ENCODE measurements at places on chromosomes 12 and 14.

GRCh38 chr14:37285220-37285619, 87.5 kb downstream of the MIPOL1 start:
- DNase-seq = no peak

GRCh38 chr14:85528080-85528896, 1.7 kb upstream of the FLRT2 start:
- DNase-seq = no peak

DNA sequence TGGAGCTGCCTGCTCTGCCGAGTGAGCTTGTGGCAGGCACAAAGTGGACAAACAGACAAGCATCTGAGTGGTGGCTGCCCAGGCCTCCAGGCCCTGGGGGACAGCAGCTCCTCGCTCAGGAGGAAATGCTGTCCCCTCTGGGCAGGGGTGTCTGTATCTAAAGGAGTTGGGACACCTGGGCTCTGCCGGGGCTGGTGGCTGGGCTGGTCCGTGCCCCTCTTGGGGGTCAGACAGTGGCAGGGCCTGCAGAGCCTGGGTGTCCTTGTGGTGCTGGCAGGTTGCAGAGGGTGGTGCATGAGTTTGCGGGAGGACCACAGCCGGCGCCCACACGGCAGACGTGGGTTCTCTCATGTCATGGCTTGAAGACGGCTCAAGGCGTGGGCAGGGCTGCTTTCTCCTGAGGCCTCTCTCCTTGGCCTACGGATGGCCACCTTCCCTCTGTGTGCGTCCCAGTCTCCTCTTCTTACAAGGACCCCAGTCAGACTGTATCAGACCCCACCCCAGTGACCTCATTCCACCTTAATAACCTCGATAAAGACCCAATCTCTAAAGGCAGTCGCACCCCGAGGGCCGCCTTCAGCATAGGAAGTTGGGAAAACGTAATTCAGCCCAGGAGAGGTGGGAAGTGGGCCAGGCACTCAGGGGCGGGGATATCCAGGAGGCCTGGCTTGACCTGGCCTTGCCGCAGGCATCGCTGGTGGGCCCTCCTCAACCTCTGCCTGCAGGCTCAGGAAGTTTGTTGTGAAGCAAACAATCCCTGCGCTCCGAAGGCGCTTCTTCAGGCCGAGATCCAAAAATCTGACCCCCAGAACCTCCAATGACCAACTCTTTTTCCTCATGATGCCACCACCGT, 110.0 kb downstream of the KIF26A start:
- DNase-seq = no peak

DNA sequence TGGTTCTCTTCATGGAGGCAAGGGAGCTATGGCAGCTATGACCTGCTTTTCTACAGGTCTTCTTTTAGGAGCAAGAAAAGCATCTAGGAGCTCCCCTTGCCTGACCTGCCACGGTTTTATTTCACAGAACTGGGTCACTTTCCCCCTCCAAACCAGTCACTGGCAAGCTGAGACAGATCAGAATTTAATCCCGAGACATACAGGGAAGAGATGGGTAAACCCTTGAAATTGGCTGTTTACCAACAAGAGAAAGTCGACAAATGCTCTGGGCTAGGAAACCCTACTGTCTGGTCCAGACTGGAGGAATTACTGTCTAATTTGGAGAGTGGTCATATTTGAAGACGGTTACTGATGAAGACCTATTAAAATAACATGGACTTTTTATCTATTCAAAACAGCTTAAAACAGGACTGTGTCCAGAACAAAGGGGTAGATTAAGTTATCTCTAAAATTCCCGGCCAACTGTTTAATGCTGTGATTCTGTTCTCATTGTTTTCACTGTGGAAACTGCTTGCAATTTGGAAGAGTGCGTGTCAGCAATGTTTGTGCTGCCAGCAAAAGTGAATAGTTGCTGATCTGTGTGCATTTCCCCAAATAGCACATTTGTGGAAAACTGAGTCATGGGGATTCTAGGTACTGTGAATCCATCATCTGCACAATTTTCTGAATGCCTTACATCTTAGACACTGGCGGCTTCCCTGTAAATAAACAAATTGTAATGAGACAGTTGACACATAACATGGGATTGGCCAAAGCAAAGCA, 73.4 kb upstream of the EEA1 start:
- DNase-seq = no peak

GRCh38 chr12:108820707-108821406, 36.5 kb downstream of the SSH1 start:
- DNase-seq = no peak

- no peak for DNase-seq
Observed at GRCh38 chr12:69653703-69654102, 43.0 kb upstream of the LRRC10 start.

- no peak for DNase-seq
Observed at GRCh38 chr12:120290609-120291305, 946 bp downstream of the RNU4-2 start.

DNA sequence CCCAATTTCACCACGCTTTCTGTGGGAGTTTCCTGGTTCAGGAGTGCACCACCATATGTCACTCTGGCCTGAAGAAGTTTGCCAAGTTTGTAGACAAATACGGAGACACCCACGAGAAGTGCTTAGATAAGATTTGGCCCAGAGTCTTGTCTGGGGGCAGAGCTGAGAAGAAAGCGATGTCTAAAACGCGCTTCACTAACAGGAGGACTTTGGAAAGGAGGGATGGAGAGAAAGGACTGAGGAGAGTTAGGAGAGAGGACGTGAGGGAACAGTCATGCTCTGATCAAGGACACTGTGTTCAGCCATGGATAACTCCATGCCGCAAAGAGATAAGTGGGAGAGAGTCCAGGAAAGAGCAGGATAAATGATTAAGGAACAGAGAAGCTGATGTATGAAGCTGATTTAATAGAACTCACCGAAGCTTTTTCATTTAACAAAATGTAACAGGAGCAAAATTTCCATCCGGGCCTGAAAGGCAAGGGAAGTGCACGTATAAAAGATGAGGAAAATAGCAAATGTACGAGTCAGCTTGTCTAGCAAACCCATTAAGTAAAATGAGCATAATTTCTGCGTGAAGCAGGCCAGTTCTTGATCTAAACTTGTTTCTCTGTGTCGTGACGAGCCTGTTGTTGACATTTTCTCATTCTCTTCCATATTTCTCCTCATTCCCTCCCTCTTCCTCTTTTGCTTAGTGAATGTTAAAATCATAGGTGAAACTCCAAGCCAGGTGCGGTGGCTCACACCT, 23.4 kb upstream of the MAP3K9 start:
- DNase-seq = no peak

GRCh38 chr14:105487449-105487985, 831 bp downstream of the CRIP1 start:
- peak; percentile 81 for DNase-seq

DNA sequence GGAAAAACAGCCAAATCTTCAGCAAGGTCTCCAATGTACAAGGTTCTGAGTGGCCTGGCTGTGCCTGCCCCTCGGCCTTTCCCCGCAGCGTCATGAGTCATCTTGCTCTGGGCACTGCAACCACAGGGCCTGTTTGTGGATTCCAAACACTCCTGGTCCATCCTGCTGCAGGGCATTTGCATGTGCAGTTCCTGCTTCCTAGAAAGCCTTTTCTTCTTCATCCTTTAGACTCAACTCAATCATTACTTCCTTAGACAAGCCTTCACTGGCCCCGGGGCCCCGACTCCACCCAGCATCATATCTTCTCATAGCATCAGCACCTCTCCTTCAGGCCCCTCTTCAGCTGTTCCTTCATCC, 101.8 kb upstream of the EGLN3 start:
- no peak for DNase-seq

DNA sequence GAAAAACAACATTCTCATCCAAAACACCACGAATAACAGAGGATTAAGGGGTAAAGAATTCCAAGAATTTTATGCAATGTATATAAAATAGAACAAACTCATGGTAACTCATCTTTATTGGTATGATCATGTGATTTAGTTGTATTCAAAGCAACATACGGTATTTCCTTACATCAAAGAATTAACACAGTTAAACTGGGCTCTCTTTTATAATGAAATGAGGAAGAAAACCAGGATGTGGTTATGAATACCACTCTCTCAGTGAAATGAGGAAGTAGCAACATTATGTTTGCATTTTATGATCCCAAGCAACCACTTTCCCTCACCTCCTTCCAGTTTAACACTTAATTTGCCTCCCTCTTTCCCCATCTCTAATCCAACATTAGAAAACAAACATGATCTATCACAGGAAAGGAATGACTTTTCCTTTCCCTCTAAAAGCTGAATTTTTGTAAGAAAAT, 22.9 kb downstream of the SPTLC2 start:
- no peak for DNase-seq

GRCh38 chr12:106204312-106204711, 43.5 kb downstream of the CKAP4 start:
- DNase-seq = no peak

- no peak for DNase-seq
Observed at GRCh38 chr12:53781228-53781801, 29.5 kb upstream of the CISTR start.

DNA sequence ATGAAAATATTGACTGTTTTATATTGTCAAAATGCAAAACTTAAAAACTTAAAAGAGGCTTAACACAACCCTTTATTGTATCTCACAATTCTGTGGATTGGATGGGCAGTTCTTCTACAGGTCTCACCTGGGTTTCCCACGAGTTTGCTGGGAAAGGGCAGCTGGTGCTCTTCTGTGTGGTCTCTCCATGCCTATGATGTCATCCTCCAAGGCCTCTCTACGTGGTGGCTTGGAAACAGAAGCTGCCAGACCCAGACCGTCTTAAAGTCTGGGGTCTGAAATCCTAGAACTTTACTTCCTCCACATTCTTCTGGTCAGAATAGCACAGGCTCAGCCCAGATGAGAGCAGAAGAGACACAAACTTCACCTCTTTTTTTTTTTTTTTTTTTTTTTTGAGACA, 36.5 kb upstream of the KICS2 start:
- no peak for DNase-seq

- no peak for DNase-seq
Observed at GRCh38 chr12:41897593-41897992, 247.1 kb downstream of the GXYLT1 start.

- DNase-seq = no peak
Observed at GRCh38 chr12:59972905-59973304, 377.1 kb downstream of the SLC16A7 start.

DNA sequence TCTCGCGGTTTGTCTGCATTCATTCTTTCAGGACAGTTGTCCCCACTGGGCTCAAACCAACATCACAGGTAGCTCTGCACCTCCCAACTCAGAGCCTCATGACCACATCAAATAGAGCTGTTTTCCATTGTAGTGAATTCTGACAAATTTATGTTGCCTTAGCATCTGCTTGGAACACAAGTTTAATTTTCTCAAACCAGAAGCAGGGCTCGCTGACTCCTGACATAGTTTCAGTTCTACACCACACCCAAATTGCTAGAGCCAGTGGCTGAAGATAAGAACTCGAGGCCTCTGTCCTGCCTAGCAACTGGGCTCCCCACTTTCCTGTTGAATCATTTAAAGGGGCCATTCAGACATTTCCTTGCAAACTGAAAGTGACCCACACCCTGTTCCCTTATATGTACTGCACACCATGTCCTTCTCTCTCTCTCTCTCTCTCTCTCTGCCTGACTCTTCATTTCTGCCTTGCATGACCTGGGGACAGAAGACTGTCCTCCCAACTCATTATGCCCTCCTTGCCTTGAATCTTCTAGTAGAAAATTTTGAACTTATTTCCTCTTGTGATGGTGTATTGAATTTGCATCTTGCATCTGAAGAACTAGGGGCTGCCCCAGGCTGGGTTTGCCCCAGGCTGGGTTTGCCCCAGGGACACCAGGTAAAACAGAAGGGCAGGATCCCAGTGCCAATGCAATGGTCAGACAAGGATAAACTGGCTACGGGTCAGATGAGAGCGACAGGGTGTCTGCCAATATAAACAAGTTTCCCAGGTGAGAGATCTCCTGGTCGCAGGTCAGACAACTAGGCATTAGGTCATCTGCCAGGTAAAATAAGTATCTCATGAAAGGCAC, 9.7 kb upstream of the WSCD2 start:
- no peak for DNase-seq

DNA sequence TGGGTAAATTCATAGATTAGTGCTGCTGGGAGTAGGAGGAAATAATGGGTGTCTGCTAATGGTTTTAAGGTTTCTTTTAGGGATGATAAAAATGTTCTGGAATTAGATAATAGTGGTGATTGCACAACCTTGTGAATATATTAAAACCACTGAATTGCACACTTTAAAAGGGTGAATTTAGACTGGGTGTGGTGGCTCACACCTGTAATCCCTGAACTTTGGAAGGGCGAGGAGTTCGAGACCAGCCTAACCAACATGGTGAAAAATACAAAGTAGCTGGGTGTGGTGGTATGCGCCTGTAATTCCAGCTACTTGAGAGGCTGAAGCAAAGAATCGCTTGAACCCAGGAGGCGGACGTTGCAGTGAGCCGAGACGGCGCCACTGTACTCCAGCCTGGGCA, 1.3 kb downstream of the RAD52 start:
- DNase-seq = no peak

- no peak for DNase-seq
Observed at GRCh38 chr12:66244446-66244845, 55.4 kb downstream of the IRAK3 start.

DNA sequence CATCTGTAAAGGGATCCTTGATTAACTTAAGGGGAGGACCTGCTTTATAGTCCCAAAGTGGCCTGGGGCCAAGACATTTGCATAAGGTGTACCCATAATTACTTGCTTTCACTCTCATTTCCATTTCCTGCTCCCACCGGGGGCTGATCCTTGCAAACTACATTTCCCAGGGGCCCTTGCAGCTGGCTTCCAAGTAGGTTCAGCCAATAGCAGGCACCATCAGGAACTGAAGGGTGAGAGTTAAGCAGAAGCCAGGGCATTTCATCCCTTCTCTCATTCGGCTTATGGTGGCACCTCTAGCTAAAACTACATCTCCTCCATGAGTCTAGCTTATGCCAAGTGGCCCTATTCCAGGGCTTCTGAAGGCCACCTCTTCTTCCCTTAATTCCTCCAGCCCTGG, 88.8 kb downstream of the CCDC60 start:
- no peak for DNase-seq

DNA sequence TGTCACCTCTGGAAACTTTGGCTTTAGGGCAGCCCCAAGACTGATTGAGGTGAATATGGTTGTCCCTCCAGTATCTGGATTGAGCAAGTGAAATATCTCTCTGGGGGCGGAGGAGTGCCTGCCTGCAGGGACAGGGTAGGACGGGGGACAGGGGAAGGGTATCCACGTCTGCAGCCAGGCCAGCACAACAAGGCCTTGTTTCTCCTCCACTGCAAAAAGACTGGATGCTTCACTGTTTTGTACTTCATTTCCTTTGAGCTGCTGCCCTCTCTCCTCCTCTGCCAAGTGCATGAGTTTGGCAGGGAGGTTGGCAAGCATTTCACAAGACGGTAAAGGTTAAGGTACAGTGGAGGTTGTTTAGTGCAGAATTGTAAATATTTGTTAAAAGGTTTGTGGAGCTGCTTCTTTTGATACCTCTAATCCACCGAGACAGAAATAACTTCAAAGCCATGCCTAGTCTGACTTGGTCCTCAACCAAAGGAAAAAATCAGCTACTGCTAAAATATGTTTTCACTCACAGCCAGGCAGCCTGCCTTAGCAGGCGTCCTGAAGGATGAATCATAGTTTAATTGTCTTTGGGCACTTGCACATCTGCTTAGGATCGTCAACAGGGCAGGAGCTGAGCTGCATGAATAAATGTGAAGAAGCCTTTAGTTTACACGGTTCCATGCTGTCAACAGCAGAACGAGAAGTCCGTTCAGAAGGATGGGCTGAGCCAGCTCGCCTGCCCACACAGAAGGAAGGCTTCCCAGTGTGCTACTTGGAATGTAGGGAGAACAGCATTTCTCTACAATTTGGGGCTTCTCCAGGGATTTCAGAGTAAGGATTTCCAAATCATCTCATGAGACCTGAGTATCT, 269.7 kb downstream of the TTC6 start:
- DNase-seq = no peak
